ENCODE measurements at places on chromosomes 7 and 10.

DNA sequence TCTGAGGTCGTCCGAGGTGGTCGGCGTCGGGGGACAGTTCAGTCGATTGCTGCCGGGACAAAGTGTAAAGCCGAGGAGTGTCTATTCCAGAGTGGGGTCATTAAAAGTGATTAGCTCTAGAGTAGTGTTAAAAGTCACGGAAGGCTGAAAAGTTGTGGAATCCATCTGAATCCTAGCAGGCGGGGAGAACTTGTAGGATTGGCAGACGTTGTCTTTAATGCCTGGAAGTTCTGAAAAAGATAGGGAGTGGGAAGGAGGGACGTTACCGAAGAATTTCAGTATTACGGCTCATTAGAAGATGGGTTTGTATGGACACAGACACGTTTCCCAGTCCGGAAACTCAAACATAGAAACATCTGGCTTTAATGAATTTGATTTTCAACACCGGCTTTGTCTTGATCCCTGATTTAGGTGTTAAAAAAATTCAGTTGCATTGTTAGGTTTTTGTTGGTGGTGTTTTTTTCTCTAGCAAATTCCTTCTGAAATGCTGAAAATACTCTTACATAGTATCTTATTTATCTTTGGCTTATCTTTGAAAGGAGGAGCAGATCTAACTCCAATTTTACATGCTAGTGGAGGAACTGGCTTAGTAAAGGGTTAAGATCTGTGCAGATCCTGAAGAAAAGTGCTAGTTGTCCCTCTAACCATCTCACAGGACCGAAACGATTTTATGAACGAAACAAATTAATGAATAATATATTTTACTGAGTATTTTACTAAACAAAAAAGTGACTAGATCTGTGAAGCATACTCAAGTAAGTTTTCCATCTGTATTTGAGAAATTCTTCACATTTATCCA is 900 bp downstream of the MKLN1 start:
- DNase-seq: peak; percentile 31

DNA sequence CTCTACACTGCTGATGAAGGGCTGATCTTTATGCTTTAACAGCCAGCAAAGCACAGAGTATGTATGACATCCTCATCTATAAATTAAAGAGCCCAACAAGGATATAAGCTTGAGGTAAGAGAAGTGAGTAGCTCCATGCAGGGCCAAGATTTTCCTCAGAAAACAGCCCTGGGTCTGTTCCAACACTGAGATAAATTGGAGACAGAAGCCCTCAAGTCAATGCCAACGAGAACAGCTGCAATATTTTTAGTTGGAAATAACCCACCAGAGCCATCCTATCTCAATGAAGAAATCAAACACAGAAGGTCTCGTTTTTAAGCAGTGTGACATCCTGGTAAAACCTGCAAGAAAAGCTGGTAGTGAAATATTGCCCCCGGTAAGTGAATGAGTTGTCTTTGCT is 297.0 kb upstream of the AUTS2 start:
- no peak for DNase-seq

DNA sequence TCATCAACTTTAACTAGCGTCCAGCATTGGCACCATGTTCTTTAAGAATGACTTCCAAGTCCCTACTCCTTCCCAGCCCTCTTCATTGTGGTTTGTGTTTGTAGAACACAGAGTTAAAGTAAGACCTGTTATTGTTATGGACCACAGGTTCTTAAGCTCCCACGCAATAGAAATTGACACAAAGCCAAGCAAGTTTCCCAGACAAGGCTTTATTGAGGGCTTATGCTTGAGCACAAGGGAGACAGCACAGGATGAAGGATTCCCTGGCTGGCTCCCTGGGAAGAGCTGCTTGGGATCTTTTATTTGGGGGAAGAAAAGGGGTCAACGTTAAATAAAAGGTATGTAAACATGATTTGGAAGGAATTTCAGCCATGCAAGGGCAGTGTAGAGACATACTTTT is 44.3 kb upstream of the PRKCQ start:
- DNase-seq: no peak

DNA sequence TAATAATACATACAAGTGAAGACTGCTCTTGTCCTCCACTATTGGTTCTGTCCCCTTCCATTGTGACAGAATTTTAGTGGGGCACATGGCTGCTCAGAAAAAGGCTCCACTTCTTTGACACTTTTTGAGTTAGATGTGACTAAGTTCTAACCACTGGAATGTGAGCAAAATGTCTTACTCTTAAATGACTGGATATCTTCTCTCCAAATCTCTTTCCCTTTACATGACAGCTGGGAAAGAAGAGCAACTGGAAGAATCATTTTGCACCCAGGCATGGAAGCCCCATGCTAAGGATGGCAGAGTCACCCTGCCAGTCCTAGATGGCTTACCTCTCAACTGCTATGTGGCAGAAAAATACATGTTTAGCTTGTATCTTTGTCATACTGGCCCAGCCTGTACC is 97.7 kb downstream of the CACNA2D1 start:
- no peak for DNase-seq

- DNase-seq: no peak
Measured at GRCh38 chr10:43076876-43077420, at the start of gene RET. TSS of gene RET (plus strand) at chr10:43077069. CDS start at chr10:43077259, 190 bp downstream.

GRCh38 chr10:101450277-101451080 is 96.5 kb downstream of the BTRC start:
- DNase-seq: no peak

GRCh38 chr7:98869597-98870120 is at the start of gene TMEM130:
TSS of gene TMEM130 (minus strand) at chr7:98870014. CDS start at chr7:98869861, 153 bp downstream.
- DNase-seq: no peak

- DNase-seq: no peak
Measured at GRCh38 chr10:75048669-75049098, 62.8 kb upstream of the SAMD8 start.

DNA sequence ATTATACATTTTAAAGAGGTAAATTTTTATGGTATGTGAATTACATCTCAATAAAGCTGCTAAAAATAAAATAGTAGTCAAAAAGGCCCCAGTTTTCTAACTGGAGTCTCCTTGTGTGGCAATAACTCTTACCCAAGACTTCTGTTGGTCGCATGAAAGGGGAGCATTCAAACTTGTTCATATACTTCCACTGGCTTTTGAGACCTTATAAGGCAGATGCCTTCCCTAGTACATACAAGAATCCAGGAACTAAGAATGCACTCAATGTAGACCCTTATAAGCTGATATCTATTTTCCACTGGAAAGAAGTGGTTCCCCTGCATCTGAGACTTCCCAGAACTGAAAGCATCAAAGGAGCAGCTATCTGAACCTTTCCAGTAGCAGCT is 13.0 kb downstream of the BCAP29 start:
- no peak for DNase-seq

DNA sequence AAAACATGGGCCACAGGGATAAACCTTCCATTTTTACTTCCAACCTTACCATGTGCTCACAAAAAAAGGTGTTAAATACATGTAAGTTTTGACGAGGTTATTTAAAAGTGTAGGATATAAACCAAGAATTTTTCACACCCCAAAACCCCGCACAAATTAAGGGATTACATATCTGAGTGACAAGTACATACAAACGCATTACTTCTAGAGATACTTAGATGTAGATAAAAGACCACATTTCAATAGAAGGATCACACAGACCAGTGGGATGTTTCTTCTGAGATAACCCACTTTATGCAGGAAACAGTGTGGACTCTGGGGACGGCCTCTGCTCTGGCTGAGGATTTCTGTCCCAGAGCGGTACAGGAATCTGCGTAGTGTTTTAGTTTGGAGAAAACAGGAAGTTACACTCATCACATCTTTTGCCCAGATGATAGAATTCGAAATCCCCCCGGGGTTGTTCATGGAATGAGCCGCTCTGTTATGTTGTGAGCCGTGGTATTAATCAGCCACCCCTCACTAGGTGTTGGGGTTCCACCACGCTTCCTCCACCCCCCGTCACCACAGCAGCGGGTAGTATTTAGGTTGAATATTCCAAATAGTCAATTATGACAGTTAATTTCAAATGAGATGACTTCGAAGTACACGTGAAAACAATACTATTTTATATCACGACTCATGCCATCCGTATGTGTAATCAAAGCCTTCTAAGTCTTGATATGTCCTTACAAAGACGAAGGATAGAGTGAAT is 1.3 kb upstream of the CUL1 start:
- peak; percentile 54 for DNase-seq

GRCh38 chr10:130770018-130770630 is 541.4 kb downstream of the TCERG1L start:
- no peak for DNase-seq

DNA sequence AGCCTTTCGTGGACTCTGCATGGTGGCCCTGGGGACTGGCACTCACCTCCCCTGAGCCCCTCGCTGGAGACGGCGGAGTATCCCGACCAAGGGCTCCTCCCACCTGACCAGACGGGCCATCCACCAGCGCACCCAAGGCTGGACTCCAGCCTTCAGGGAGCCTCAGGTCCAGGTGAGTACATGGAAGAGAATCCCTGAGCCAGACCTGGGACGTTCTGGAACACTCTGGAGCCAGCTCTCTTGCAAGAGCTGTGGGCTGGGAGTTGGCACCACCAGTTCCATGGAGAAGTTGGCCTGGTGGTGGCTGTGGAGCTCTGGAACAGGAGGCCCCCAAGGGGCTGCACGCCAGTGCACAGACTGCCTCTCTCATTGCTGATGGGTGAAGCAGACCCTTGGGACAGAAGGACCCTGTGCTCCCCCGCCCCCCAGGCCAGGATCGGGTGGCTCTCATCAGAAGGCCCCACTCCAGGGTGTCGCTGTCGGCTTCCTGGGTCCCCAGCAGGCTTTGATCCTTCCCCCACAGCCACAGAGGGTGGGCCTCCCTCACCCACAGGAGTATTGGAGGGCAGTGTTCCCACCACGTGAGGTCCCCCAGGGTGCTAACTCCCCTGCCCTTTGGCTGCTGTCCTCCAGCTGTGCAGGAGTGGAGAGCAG is 189.9 kb downstream of the EBF3 start:
- no peak for DNase-seq

GRCh38 chr7:155009570-155010157 is 6.7 kb upstream of the PAXIP1 start:
- DNase-seq: no peak

DNA sequence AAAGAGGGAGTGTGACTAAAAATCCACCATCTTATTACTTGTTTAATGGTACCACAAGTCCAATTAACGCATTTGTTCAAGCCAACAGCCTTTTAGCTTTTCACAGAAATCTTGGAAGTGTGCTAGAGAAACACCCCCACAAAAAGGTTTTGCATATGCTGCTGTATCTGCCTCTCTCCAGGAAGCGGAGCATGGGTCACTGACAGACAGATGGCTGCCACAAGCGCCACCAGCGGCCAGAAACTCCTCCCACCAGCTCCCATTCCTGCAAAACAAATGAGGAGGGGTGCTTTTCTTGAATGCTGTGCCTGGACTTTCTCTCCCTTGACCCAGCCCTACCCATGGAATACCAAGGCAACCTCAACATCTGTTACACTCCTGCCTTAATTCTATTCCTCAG is 176.3 kb upstream of the LRGUK start:
- no peak for DNase-seq

DNA sequence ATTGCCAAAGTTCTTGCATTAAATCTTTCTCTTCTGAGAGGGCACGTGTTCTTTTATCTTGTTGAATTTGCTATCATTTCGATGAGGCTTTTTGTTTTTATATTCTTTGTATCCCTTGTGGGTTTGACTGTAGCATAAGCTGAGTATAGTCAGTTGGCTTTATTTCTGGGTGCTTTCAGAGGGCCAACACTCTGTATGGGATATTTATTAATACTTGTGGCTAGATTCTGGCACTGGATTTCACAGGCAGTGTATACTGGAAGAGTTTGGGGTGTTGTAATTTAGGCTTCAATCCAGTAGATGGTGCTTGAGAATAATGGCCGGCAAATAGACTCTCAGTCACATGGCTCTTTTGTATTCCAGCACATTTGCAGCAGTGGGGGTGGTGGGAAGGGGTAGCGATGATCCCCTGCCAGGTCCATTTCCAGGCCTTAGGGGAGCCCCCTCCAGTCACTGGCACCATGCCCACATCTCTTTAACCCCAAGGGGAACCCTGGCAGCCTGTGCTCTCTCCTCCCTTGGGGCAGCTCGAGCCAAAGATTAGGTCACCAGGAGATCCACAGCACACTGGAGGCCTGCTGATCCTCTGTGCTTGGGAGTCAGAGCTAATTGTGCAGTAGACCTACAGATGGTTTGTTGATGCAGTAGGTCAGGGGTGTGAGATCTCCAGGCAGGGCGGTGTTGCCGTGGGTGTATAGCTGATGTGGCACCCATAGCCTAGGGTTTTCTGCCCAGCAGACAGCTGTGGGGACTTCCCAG is 81.8 kb downstream of the PTPN20 start:
- DNase-seq: peak; percentile 7

DNA sequence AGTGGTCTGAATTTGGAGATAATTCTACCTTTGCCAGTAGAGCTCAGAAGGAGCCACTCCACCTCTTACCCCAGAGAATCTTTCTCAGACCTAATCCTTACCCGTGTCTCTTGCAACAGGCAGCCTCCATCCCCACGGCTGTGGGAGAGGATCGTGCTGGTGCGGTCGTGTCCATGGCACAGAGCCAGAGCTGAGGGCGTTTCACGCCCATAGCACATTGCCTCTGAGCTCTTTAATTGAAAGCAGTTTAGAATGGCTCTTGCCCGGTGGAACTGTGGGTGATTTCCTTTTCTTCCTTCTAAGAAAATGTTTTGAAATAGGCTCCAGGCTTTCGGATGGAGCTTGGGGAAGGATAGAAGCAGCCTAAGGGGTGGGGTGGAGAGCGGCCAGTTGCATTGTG is 41.5 kb downstream of the PRF1 start:
- DNase-seq: peak; percentile 46

- DNase-seq: peak; percentile 83
Measured at GRCh38 chr7:41696323-41696916, 6.5 kb downstream of the INHBA start.

DNA sequence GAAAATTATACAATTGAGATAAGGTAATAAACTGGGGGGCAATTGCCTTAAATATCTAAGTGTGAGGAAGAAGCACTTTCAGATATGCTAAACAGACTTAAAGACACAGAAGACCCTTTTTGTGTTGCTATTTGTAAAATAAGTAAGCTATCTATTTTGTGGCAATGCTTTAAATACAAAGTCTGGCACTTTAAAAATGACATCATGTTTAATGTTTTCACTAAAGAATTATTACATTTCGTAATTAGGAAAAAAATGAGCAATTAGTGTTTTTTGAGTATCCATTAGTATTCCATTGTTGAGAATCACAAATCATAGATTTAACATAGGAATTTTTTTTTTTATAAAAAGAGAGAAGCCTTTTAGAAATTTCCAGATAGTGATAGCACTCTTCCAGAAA is 2.1 kb downstream of the CREB5 start:
- DNase-seq: no peak

- DNase-seq: no peak
Measured at GRCh38 chr7:82263920-82264782, 179.4 kb downstream of the CACNA2D1 start.
